B cell (primary cell): ENCODE measurements at places on chromosomes 16 and 17.
A peak's percentile ranks its signal among the peaks of the same experiment; 100 is the strongest.

DNA sequence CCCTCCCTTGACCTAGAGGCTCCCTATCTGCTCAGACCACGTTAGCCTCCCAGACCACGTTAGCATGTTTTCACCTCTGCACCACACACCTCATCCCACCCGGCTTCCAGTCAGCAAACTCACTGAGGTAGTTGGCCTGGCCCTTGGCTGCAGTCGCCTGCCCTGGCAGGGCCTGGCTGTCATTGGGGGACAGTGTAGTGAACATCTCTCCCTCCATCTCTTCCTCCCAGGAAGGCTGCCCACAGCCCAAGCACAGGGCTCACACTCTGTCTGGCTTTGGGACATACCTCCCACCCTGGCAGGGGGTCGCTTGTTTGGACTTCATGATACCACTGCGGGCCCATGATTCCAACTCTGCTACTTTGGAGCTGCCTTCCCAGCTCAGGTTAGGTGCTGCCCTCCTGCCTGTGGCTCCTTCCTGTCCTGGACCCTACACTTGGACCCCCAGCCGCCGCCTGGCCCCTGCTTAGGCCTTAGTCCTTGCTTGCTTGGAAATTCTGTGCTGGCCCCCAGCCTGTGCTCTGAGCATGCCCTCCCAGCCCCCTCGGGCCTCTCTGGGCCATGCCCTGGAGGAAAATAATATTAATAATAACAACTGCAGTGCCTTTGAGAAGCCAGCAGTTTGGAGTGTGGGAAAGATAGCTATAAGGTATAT lies 167.7 kb downstream of the COPRS start:
- DNase-seq = no peak

GRCh38 chr16:85480727-85481101 lies 132.4 kb upstream of the GSE1 start:
- DNase-seq = peak; percentile 46

DNA sequence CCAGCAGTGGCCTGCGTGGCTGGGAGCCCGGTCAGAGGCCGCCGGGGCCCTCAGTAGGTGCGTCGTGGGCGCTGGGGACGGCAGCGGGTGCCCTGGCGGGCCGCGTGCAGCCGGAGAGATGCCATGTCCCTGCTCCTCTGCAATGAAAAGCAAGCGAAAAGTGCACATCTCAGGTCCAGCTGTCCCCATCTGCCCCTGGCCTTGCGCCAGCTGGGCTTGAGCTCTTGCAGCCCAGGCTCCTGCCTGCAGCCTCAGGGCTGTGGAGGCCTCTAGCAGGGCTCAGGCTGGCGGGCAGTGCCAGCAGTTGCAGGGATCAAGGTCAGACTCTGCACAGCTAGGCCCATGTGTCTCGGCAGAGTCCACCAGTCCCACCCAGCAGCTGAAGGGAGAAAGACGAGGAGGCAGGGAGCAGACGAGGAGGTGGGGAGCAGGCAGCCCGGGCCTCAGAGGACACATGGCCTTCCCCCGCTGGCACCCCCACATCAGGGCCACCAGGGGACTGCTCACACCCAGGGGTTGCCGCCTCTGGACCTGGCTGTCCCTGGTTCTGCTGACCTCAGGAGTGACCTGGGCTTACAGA lies 11.2 kb downstream of the SLC16A3 start:
- no peak for DNase-seq

GRCh38 chr17:72618001-72618509 lies 474.4 kb downstream of the SLC39A11 start:
- no peak for DNase-seq

DNA sequence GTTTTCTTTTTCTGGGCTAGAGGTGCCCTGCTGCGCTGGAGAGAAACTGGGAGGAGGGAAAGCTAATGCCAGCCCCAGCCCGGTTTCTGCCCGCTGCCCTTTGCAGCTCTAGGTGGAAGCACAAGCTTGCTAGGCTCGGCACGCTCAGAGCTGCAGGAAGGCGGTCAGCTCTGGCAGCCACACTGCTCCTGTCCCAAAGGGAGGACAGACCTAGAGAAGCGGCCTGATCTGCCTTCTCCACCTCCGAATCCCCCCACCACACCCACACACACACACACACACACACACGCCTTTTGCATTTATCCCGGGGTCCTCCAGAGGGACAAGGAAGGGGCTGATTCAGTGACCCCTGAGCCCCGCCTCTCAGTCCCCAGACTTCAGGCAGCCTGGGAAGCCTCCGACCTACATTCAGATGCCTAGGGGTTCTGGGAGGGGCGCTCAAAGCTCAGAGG lies 418.1 kb downstream of the SOX9 start:
- DNase-seq = no peak

- no peak for DNase-seq
Observed at GRCh38 chr16:11384184-11384955, 39.1 kb downstream of the RMI2 start.

GRCh38 chr17:29283496-29283895 lies 10.5 kb downstream of the NUFIP2 start:
- DNase-seq = no peak

DNA sequence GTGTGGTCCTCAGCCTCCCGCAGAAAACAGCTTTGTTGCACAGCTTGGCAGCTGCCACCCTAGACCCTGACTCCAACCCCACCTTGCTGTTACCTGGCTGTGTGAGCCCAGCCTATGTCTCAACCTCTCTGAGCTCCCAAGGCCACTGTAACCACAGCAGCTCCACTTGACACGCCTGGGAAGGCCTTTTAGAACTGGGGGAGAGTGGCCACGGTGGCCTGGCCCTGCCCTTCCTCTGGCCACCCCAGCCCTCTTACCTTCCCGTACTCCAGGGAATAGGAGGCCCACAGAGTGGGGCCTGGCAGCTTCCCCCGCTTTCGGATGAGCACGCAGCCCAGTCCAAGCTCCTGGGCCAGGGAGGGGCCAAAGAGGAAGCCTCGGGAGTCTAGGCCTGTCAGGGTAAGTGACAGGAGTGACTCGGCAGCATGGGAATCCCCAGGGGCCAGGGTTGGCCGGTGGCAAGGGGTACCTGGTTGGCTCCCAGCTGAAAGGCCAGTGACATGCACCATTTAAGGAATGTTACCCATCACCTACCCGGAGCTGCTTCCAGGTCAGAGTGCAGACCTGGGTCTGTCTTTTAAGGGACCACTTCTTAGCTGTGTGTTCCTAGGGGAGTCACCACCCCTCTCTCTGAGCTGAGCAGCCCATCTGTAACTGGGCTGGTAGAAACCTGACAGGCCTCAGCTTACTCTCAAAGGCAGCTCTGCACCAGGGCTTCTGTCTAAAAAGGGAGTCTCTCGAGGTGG lies 1.4 kb downstream of the APRT start:
- peak; percentile 35 for DNase-seq

DNA sequence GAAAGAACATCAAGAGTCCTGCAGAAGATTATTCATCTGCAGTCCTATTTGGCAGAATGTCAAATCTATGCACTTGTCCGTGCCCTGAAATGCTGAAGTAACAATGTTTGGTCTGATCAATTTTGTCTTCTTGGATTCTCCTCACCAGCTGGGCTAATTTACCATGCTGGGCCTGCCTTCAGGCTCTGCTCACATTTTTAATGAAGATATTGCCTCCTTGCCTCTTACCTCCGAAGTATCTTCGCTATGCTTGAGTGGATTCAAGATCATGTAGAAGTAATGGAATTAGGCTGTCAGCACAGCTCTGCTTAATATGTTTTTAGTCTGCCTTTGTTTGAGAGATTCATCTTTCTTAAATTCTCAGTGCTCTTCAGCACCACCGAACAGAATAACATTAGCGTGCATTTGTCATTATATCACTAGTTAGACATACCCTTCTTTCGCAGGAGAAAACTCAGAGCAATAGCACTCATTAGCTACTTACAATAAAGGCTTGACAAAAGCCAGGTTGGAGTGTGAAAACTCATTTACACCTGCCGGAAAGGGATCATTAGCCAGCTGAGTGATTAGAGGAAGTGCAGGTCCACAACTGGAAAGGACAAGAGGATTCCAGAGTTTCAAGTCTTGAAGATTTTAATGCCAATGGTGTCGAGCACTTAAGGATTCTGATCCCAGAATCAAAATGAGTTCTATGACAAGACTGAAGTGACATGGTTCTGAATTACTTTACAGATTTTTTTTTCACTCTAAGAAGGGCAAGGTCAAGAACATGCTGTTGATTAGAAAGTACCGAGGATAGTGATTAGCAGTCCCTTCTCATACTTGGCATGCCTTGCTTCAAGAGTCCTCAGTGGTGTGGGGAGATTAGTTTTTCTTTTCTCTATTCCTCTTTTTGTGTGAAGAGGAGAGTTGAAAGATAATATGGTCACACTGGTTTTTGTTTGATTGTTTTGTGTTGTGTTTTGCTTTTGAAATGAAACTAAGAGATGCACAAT lies 405.6 kb upstream of the TOM1L1 start:
- no peak for DNase-seq

GRCh38 chr16:5862103-5862840 lies 764.7 kb upstream of the EEF2KMT start:
- no peak for DNase-seq

DNA sequence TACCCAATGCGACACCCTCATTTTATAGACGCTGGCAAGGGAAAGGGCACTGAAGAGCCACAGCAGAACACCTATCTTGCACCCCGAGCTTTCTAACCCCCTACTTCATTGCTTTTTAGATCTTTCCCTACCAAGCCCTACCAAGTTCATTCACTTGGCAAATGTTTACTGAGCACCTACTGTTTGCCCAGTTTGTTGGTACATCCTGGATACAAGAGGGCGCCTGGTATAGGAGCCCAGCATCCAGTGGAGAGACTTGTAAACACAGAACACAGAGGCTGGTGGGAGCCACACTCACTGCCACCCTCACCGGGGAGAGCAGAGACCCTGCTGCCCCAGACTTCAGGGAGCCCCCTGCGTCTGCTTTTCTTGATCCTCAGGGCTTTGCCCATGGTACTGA lies 112.6 kb downstream of the GNAO1 start:
- DNase-seq = no peak

- DNase-seq = no peak
Observed at GRCh38 chr17:17048106-17048505, 5.8 kb downstream of the MPRIP start.

DNA sequence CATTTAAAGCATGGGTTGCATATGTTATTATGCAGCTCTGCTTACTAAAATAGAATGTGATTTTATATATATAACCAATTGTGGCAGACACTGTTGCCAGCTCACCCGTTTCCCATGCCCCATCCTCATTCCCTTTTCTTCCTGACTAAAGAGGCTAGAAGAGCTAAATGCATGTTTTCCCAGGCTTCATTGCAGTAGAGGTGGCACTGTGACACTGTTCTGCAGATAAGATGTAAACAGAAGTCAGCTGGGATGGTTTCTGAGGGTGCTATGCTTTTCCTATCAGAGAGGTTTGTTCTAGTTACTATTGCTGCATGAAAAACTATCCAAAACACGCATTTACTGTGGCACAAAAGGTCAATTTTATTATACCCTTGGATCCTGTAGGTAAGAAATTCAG lies 5.7 kb upstream of the TOB1 start:
- no peak for DNase-seq
